ENCODE measurements at places on chromosomes 4 and X.

DNA sequence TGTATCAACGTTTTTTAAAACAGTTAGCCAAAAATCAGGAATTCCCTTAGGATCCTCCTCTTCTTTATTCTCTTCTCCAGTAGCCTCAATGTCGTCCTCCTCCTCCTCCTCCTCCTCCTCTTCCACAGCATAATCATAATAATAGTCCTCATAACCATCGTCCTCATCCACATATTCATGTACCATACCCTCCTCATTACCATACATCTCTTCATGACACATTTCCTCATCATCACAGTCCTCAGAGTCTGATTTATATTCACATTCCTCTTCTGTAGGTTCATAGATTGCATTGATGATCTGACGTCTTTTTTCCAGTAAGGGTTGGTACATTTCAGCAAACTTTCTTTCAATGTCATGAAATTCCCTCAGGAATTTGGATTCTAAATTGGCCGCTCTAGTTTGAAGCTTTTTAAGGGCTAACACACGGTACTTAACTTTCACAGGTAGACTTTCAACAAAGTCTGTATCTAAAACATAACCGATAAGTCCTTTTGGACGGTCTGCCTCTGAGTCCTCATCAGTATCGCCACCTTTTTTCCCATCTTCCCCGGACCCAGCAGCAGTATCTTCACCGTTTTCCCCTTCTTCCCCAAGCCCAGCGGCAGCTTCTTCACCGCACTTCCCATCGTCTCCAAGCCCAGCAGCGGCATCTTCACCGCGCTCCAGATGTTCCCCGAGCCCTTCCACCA, 771 bp downstream of the NAP1L2 start:
- DNase-seq: no peak

DNA sequence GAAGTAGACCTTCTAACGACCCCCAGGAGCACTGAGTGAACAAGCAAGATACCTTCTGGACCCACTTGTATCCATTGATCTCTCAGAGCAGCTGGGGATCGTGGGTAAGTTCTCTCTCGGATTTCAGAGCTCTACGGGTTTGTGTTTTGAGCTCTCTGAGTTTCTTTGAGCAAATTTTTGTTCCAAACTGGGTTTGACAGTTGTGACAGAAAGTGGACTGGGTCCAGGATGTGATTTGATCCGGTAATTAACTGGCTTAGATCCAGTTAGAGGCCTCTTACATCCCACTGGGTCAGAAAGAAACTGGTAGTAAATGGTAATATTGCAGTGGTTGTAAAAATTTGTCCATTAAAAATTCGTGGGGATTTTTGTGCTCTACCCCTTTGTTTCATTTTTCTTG, 459.2 kb downstream of the INPP4B start:
- no peak for DNase-seq

GRCh38 chr4:5027346-5027745, 8.1 kb upstream of the CYTL1 start:
- DNase-seq: no peak

GRCh38 chrX:13051529-13052172, 7.2 kb upstream of the FAM9C start:
- no peak for DNase-seq

GRCh38 chr4:67699603-67700002, 1.4 kb downstream of the UBA6 start:
- DNase-seq: no peak

GRCh38 chr4:189294574-189294973, 646.1 kb upstream of the FRG1 start:
- DNase-seq: no peak

GRCh38 chr4:74402692-74403456, 37.9 kb downstream of the EREG start:
- no peak for DNase-seq

GRCh38 chrX:38561126-38561868, at the start of gene TSPAN7:
Gene TSPAN7 (plus strand): TSS chrX:38561542. CDS start chrX:38561547, 5 bp downstream.
- DNase-seq: peak; percentile 61

- DNase-seq: no peak
Observed at GRCh38 chr4:81196126-81196650, 18.8 kb downstream of the PRKG2 start.

GRCh38 chrX:150926791-150927190, 28.3 kb upstream of the CD99L2 start:
- no peak for DNase-seq

GRCh38 chr4:98433691-98434090, 172.5 kb downstream of the RAP1GDS1 start:
- DNase-seq: no peak

- DNase-seq: no peak
Observed at GRCh38 chrX:72330131-72330530, 24.4 kb upstream of the CITED1 start.

DNA sequence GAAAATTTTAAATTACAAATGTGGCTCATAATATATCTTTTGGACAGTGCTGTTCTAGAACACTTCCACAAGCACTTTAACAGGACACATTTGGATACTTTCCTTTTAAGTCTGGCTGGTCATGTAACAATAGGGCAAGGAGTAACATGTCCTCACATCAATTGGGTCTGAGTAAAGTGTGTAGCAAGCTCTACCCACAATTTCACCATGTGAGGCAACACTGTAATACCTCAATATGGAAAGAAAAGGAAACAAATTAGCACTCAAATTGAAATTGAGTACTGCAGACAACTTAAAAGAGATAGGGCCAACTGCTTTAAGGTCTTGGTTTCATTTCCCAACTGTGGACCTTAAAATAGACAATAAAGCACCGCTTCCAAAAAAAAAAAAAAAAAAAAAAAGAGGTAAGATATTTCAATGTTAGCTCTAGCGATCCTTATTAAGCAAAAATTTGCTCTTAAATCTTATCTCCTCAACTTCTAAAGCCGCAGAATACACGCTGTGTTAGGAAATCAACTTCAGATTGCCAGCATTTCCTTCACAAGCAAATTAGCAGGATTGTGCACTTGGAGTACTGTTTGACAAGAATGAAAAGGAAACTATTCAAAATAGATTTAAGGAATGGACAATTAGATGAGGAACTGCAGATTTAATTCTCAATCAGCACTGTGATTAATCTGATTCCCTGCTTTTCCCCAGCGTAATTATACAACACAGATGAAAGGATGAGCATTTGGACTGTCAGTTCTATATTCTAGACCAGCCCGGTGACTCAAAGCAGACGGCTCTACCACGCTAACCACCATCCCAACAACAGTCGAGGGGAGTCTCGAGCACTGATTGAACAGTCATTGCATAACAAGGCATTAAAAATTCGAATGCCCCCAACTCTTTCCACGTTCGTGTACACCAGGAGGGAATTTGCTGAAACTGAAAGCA, 1.6 kb downstream of the CASK start:
- DNase-seq: peak; percentile 9

DNA sequence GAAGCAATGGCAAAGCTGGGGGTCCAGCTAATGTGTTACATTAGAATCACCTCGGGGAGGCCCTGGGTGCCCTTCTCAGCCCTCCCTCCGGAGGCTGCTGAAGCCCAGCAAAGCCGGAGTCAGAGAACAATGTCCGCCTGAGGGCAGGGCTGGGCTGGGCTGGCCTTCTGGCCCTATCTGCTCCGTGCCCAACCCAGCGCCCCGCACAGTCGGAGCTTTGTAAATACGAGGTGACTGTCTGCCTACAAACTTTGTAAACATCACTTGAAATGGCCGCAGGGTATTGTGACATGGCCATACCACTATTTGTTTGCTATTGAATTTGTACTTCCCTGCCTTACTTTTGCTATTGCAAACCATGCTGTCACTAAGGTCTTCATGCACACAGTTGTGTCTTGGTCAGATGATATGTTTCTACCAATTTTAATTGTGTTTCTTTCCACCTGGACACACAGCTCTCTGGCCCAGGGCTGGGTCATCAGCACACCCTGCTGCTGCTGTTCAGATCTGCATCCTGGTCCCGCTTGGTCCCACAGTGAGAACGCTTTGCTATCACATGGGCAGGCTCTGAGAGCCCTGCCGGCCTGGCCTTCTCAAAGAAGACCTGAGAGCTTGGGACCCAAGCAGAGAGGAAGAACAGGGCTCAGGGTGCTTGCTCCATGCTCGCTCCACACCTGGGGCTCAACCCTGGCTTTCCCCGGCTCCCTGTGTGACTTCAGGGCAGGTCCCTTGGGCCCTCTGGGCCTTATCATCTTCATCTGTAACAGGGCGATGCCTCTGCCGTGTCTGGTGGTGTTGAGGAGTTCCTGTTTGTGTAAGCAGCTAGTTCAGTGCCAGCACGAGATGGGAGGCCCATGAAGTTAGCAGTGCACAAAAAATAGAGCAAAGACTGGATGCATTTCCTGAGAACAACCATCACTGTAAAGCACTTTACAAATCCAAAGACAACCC, 2.3 kb downstream of the S100P start:
- peak; percentile 54 for DNase-seq

DNA sequence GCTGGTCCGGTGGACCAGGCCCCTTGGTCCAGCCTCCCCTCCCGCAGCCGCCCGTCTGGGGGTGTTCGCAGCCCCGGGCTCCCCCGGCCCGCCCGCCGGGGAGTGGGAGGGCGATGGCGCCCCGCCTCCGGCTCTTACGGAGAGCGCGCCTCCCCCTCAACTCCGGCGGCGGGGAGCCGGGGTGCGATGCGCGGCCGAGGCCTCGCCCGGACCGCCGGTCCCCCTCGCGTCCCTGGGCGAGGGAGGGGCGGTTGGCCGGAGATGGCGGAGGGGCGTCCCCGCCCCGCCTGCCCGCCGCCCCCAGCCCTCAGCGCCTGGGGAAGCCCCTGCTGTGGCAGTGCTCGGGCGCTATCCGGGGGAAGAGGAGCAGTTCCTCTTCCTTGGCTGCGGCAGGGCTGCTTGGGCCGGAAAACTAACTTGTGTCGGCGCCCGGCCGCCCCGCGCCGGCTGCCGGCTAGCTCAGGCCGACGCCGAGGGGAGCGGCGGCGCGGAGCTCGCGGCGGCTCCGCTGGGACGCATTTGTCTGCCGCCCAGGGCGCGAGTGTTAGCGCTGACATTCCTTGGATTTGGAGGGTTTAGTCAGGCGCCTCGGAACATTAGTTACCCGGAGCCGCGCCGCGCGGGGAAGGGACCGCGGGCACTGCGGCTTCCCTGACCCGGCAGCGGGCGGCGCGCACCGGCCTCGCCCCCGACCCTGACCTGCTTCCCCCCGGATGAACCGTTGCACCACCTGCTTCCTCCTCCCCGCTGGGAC, 994 bp downstream of the GALNT7 start:
- peak; percentile 53 for DNase-seq

- no peak for DNase-seq
Observed at GRCh38 chrX:64394059-64394873, 986 bp downstream of the MTMR8 start.

DNA sequence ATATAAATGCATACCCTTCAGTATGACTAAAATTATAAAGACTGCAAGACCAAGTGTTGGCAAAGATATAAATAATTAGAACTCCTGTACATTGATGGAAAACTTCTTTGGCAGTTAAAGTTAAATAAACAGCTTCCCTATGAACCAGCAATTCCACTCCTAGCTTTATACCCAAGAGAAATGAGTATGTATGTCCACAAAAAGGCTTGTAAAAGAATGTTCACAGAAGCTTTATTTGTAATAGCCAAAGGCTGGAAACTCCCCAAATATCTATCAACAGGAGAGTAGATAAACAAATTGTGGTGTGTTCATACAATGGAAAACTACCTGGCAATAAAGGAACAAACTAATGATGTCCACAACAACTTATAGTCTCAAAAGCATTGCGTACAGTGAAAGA, 184.8 kb downstream of the AMELX start:
- no peak for DNase-seq

- no peak for DNase-seq
Observed at GRCh38 chr4:26300314-26301307, 20.2 kb upstream of the RBPJ start.

DNA sequence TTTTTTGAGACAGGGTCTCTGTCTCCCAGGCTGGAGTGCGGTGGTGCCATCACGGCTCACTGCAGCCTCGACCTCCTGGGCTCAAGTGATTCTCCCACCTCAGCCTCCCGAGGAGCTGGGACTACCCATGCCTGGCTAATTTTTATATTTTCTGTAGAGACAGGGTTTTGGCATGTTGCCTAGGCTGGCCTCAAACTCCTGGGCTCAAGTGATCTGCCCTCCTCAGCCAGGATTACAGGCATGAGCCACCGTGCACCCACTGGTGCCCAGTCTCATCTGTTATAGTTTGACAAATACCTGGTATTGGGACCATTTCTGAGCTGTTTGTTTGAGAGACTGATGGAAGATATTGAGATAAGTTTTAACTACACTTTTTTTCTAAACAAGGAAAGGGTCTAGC, 57.5 kb upstream of the SMIM10 start:
- DNase-seq: no peak

GRCh38 chrX:24668111-24668510, 21.0 kb upstream of the PCYT1B start:
- DNase-seq: no peak
